ENCODE measurements at places on chromosomes 16 and 17.
A peak's percentile ranks its signal among the peaks of the same experiment; 100 is the strongest.

DNA sequence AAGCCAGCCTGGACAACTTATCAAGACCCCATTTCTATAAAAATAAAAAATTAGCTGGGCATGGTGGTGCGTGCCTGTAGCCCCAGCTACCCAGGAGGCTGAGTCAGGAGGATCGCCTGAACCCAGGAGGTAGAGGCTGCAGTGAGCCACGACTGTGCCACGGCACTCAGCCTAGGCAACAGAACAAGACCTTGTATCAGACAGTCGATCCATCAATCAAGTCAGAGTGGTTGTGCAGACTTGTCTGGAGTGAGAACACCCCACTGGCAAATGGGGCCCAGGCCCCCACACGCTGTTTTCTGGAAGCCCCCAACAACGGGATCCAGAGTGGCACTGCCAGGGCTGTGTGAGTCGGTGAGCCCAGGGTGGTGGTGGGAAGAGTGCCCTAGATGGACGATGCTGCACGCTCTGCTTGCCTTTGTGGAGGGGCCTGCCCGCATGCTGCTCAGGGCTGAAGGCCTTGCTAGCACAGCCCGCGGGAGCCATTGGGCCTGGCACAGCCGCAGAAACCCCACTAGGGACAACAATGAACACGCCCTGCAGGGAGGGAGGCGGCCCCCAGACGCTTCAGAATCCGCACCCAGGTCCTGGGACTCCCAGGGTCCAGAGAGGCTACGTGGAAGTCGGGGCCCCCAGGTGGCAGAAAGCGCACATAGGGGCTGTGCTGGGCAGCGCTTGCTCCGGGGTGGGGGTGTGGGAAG lies 80.1 kb upstream of the GNG13 start:
- no peak for DNase-seq

DNA sequence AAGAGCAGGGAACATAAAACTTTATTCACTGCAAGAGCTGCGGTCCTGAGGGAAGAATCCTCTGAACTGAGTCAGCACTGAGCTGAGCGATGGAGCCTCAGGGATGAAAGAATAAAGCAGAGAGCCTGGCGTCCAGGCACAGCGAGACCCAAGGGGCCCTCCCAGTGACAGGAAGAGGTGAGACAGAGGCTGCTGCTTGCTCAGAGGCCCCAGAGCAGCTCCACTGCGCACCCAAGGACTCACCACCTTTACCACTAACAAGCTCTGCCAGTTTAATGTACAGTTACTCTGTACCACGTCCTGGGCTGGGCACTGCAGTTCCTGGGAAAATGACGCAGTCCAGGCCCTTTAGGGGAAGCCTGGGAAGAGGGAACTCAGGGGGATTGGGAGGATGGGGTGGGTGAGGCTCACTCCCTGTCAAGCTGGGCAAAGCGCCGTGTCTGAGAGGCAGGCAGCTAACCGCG lies 5.6 kb downstream of the GFAP start:
- DNase-seq: no peak

DNA sequence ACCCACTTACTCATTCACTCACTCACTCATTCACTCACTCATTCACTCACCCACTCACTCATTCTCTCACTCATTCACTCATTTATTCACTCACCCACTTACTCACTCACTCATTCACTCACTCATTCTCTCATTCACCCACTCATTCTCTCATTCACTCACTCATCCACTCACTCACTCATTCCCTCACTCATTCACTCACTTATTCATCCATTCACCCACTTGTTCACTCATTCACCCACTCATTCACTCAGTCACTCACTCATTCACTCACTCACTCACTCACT lies 7.6 kb upstream of the CPSF4L start:
- DNase-seq: no peak

GRCh38 chr17:21132428-21132827 lies 5.7 kb downstream of the DHRS7B start:
- no peak for DNase-seq

DNA sequence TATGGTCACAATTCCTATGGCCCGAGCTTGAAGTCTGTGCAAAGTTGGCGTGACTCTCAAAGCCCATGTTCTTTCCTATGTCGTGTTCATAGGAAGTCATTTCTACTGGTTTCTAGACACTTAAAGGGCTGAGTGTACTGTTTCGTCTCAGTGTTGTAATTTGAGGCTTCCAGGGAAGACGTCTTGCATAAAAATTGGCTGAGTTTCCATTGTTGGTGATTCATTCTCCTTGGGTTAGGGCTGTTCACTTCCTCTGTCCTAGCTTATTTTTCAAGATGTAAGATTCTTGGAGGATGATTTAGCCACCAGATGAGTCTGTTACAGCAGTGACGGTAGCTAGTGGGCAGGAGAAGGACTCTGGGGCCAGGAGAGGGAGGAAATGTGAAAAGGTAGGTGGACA lies 43.1 kb downstream of the PIK3R5 start:
- DNase-seq: no peak

DNA sequence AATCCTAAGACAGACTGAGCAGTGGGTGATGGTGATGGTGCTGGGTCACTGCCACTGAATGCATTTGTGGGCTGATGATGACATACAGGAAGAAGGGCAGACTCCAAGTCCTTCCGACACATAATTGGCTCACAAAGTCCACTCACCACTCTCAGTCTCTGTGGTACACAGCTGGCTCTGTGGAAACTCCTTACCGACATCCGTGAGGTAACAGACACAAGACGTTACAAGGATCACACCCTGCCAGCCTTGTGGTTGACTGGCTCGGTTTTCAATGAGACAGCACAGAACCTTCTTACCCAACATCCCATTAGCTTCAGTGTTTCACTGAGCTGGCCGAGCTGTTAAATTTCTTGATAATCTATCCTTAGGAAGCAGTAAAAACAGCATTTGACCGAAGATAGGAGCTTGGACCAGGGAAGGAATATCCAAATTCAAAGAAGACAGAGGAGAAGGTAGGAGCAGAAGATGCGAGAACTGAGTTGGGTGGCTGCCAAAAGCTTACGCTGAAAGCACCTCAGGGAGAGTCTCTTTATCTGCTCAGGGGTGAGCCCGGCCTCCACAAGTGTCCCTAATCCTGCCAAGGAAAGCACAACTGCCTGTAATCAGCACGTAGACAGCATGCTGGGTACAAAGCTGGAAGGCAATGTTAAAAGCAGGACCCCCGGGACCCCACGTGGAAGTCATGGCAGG lies 5.5 kb upstream of the MXRA7 start:
- DNase-seq: peak; percentile 53

DNA sequence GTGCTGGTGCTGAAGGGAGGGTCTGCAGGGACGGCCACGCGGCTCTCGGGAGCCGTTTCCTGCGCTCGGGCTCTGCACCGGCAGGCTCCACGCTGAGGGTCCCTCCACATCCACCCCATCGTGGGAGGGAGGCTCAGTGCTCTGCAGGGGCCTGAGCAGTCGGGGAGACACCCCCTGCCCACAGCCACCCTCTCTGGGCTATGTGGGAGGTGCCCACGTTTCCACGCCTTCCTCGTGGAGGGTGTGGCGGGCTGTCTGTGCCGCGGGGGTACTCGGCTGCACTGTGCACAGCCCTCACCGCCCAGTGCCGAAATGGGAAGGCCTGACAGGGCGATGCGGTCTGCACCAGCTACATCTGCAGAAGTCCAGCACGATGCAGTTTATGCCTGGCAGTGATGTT lies 25.5 kb upstream of the ZNF750 start:
- no peak for DNase-seq

DNA sequence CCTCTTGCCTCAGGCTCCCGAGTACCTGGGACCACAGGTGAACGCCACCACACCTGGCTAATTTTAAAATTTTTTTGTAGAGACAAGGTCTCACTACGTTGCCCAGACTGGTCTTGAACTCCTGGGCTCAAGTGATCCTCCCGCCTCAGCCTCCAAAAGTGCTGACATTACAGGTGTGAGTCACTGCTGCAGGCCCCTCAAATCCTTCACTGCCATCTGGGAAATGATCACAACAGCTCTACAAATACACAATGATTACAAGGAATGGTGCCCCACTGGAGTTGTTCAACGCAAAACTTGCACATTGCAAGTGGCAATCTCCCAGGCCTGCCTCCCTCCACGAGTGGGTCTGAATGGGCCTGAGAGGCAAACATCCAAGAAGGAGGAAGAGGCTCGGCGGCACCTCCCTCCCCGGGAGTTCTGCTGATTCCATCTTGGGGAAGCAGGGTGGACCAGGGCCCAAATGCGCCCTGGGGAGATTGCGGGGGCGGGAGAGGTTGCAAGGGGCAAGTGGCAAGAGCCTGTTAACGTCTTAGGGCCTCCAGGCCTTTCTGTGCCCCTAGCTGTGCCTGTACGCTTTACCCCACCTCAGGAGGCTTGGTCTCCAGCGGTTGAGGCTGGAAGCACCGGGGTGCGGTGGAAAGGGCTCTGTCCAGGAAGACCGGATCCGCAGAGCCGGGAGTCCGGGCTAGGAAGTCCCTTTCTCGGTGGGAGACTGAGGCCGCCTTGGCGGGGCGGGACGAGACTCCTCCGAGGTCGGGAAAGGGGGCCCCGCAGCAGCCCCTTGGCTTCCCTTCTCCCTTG lies 656 bp upstream of the IGFBP4 start:
- DNase-seq: no peak

DNA sequence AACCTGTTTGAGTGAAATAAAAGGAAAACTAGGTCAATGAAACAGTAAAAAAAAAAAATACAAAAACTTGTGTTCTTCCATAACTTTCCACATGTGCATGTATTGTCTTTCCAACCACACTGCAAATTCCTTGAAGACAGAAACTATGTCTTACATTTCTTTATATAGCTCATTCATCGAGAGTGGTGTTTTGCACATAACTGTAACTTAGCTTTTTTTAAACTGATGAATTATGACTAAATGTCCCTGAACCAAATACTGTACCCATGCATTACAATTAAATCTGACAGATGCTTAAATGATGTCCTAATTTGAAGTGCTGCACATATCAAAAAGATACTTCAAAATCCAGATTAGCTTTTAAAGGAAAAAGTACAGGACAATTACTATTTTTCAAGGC lies 50.1 kb downstream of the BRIP1 start:
- DNase-seq: no peak

- DNase-seq: no peak
These were observed 27.6 kb downstream of the HELZ start for GRCh38 chr17:67217446-67217845.

DNA sequence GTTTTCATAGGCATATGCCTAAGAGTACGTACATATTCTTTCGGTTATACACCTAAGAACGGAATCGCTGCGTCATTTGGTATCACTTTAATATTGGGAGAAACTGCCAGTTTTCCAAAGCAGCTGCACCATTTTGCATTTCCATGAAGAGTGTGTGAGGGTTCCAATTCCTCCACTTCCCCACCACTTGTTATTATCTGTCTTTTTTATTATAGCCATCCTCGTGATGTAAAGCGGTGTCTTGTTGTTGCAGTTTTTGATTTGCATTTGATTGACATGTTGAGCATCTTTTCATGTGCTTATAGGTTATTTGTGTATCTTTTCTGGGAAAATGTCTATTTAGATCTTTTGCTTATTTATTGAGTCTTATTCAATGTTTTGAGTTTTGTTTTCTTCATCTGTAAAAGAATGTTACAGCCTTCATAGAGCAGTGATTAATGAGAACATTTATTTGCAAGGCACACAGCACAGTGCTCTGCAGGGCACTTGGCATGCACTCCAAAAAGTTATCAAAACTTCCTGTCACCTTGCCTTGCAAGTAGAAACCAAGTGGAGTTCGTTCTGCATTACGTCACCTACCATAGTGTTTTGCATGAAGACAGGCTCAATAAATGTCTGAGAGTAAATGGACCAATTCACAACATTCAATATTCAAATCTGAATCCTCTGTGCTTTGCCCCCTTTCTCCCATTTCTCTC lies 26.6 kb upstream of the ST6GALNAC1 start:
- peak; percentile 38 for DNase-seq

- DNase-seq: no peak
These were observed 132.3 kb downstream of the PCTP start for GRCh38 chr17:55883149-55883548.

- no peak for DNase-seq
These were observed 18.5 kb upstream of the APRT start for GRCh38 chr16:88830258-88830657.

DNA sequence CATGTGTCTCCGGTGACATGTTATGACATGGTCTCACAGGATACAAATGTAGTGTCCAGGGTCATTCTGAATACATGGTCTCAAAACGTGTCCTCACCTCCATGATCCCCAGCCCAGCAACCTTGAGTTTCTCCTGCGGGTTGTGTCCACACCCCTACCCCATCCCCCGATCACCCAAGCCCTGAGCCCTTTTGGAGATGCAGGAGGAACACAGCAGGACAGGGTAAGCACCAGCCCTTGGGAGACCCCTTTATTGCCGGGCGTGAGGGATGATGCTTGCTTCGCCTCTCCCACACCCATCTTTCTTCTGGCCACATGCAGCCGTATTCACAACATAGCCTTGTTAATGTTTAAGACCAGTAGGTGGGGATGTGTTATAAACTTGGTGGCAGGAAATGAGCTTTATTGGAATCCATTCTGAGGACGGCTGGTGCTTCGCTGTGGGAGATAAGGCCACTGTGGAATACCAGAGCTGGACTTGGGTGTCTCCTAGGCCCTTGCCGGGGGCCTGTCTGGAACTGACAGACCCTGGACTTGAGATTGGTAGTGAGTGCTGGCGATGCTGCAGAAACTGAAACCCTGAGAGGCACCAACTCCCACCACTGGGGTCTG lies 5.5 kb downstream of the TMEM132E start:
- no peak for DNase-seq

GRCh38 chr16:29891525-29892457 lies 7.6 kb downstream of the SEZ6L2 start:
- no peak for DNase-seq

- no peak for DNase-seq
These were observed 56.5 kb upstream of the CIBAR2 start for GRCh38 chr16:85168732-85169256.

GRCh38 chr16:20763461-20764232 lies at the start of gene ACSM3:
ACSM3 (plus strand) TSS chr16:20764014; CDS start chr16:20770035, 6,021 bp downstream.
- peak; percentile 79 for DNase-seq

GRCh38 chr17:61490540-61490975 lies 38.3 kb downstream of the TBX4 start:
- no peak for DNase-seq

DNA sequence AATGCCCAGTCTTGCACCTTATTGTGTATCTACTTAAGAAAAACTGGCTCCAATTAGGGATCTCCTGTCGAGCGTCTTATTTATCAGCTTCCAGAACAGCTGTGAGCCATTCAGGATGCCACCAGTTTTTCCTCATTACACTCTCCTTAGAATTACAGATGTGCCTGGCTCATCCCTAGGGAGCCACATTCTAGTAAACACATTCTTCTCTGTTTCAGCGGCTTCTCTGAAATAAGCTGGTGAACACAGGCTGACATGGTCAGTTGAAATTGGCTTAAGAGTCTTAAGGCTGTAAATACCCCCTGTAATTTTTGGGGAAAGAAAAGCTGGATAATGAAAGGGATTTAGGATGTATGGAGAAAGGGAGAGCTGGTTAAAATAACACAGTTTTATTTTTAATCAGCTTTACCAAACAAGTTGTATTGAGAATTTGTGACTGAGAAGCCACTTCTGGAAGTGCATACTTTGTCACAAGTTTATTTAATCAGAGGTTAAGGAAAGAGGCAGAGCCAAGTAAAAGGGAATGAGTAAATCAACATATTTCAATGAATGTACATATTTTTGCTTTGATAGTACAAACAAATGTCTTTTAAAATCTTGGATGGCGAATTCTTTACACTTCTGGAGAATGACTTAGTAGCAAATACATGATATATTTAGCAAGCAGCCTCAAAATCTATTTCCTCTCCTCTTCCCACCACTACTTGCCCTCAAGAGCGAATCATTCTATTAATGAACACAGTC lies 562.0 kb upstream of the GOT2 start:
- no peak for DNase-seq
